T1000 (cell line): ENCODE measurements at places on chromosomes 2 and 18.

- DNase-seq: no peak
Measured at GRCh38 chr2:198173242-198173641, 368.8 kb downstream of the PLCL1 start.

DNA sequence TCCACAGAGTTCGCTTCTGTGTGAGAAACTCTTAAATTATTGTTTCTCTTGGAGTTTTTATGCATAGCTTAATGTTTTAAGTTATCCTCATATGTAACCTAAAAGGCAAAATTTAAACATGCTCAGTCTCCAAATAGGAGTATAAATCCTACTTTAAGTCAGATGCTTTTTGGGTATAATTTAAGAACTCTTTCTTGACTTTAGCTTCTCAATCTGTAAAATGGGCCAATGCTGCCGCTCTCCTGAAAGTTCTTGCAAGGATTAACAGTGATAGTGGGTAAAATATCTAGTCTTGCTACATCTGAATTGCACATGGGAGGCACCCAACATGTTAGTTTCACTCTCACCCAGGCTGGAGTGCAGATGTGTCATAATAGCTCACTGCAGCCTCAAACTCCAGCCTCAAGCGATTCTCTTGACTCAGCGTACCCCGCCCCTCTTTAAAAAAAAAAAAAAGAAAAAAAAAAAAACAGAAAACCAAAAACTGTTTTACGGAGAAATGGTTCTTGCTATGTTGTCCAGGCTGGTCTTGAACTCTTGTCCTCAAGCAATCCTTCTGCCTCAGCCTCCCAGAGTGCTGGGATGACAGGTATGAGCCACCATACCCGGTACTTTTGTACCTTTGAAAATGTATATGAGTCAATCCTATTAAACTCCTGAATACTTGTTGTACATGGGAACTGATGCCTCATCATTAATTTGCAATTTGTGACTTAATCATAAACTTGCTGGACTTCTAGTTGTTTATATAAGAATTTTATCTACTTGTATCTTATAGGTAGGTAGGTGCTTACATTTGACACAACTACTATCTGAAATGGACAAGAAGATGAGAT is 1.8 kb downstream of the FBXO48 start:
- DNase-seq: no peak

DNA sequence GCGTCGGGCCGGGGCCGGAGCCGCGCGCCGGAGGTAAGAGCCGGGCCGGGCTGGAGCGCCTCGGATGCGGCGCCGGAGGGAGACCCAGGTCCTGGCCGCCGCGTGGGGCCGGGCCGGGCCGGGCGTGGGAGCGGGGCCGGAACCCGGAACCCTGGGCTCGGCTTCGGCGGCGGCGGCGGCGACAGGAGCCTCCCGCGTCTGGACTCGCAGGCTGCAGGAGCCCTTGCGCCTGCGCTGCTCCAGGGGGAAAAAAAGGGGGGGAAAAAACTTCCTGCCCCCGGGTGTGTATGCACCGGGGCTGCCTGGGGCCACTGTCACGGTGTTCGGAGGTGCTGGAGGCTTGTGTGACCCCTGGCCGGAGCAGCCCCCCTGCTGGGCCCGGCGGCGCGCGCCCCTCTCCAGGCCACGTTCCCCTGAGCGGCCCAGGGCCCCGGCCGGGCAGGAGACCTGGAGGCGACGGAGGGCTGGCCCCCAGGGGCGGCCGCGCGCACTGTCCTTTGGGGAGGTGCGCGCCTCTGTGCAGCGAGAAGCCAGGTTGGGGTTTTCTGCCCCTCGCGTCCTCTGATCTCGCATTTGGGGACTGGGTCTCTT is 864 bp downstream of the KLHL29 start:
- peak; percentile 54 for DNase-seq

- no peak for DNase-seq
Measured at GRCh38 chr2:122031544-122032263, 276.3 kb downstream of the TSN start.

- DNase-seq: no peak
Measured at GRCh38 chr2:30194421-30194820, 36.9 kb upstream of the LBH start.

- DNase-seq: no peak
Measured at GRCh38 chr2:27492557-27492956, 2.4 kb downstream of the FNDC4 start.

DNA sequence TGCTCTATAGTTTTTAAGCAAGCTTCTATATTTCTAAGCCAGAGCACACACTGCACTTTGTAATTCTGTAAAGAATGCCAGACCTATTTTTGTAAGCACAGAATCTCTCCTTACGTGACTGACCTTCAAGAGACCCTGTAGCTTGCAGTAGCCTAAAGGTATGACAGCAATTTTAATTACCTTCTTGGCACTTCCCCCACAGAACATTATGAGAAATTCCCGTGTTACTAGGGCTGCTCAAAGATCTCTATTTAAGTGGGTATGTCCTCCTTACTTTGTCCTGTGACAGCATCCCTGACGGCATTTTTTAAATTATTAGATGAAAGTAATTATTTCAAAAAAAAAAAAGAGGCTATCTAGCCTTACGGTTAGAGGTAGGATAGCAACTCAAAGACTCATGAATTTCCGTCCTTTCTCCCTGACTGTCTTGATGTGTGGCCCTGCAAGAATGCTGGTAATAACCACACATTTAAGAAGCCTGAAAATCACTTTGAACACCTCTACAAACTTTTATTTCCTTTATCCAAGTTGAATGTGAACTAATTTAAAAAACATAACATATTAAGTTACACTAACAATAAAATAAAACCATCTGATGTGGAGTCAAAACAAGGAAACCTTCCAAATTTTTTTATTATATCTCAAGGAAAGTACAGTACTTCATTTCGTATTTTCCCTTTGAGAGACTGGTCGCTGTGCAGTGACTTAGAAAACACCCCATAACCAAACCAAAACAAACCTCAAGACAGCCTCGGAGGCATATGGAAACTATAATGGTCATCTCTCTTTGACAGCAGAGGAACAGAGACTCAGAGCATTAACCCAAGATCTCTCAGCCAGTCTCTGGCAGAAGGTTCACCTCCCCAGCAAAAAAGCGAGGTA is 54.9 kb downstream of the THUMPD2 start:
- no peak for DNase-seq
